ENCODE measurements at places on chromosomes 6 and 20.

DNA sequence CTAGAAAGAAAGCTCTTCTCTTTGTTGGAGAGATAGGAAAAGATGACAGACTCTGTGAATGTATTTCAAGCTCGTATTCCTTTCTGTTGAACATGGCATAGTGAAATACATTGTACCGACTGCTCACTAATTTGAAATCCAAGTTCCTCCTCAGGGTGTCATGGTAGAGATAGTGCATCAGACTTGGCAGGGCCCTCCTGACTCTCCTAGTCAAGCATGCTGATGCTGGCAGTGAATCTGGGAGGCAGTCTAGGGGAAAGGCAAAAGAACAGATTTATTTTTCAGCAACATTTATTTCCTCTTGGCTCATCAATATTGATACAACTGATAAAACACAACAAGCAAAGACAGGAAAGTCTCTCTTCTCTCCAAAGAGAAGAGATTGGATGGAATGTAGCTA lies 356.3 kb upstream of the IRAK1BP1 start:
- DNase-seq = no peak

DNA sequence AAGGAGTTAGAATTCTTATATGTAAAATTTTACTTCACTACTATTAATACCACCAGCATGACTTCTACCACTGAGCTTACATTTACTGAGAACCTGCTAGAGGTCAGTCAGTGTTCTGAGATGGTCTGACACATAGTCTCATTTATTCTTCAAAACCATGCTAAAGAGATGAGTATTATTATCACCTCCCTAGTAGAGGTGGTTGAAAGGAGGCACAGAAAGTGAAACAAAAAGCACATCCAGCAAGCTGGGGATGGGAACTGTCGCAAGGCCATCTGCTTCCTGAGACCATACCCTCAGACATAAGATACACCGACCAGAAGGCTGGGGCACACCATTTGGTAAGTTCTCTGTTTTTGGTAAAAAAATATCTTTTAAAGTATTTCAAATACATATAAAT lies 137.7 kb downstream of the INSM1 start:
- DNase-seq = no peak

DNA sequence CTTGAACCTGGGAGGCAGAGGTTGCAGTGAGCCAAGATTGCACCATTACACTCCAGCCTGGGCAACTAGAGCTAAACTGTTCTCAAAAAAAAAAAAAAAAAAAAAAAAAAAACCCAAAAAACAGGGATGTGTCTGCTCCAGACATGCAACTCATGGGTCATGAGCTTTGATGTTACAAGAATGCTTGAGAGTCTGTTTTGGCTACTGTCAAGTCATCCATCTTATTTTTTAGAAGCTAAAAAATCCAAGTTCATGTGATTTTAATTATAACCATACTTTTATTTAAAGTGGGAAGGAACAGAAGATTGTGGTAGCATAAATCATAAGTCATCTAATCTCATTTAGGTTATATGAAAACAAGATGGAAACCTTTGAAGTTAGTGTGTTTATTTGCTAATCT lies 120.6 kb downstream of the PDE7B start:
- DNase-seq = no peak

GRCh38 chr6:113879186-113880096 lies 22.3 kb downstream of the MARCKS start:
- no peak for DNase-seq

- no peak for DNase-seq
Observed at GRCh38 chr20:60302875-60303274, 344.7 kb downstream of the CDH26 start.

DNA sequence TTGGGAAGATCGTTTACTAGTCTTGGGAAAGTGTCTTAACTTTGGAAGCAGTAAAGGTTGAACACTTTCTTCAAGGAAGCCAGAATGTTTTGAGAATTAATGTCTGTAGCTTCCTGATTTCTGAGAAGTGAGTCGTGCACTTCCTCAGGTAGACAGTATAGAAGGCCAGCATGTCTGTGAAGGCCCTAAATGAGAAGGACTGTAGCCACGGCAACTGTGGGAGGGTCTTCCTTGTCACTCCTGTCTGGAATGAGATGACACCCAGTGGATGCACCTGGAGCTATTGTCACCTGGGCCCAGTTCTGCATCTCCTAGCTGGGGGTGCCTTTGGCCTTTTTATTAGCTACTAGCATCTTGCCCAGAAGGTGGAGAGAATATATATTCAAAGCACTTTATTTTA lies 8.8 kb downstream of the STX16 start:
- DNase-seq = no peak

DNA sequence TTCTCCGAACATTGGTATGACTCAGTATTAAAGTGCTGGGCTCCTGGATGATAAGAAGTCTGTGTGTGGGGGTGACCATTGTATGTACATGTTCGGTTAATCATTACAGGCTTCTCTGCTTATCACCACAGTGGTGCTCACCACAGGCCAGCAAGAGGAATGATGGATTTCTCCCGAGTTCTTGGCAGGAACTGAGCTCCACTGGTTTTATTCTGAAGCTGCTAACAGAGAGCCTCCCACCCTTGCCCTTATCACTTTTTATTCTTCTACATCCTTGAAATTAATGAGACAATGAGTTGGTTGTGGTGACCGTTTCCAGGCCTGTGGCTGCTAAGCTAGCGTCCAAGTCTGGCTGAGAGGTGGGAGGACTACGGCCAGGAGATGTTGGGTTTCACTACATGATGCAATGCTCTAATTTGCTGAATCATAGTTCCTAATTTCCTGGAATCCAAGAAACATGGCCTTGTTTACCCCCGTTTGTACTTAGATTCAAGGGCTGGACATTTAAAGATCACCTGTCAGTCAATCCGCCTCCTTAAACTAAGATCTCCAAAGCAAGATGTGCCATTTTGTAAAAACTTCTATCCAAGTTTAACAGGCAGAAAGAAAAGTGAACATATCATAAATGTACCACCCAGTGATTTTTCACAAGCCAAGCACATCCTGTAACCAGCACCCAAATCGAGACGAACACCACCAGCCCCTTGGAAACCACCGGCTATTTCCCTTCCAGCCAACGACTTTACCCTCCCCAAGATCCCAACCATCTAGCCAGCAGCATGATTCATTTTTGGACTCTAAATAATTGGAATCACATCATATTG lies 172.5 kb downstream of the FOXA2 start:
- no peak for DNase-seq

Measured in T-helper 2 cell (primary cell).